BJ (cell line): ENCODE measurements at places on chromosomes 6 and 20. TPM values are rescaled to one million over a fixed set of nuclear protein-coding genes. Genes with fewer than 3 reads are reported as not detected.

GRCh38 chr6:81929828-81930227 is 177.3 kb upstream of the TENT5A start:
- DNase-seq: no peak

DNA sequence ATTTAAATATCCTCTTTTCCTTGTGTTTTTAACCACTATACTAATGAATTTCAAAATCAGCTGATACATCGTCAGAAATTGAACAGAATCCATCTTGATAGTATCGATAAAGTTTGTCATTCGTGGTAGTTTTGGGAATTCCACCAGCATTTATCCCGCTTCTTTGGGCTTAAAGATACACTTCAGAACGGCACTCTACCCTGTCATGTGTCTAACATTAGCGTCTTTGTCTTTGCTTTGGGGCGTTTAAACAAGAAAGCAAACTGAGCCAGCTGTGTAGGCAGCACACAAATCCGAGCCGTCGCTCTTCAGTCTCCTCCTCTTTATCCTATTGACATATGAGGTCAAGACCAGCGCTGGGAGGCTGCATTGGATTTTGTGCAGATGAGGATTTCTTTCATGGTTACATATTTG is 27.5 kb upstream of the NHSL1 start:
- no peak for DNase-seq

DNA sequence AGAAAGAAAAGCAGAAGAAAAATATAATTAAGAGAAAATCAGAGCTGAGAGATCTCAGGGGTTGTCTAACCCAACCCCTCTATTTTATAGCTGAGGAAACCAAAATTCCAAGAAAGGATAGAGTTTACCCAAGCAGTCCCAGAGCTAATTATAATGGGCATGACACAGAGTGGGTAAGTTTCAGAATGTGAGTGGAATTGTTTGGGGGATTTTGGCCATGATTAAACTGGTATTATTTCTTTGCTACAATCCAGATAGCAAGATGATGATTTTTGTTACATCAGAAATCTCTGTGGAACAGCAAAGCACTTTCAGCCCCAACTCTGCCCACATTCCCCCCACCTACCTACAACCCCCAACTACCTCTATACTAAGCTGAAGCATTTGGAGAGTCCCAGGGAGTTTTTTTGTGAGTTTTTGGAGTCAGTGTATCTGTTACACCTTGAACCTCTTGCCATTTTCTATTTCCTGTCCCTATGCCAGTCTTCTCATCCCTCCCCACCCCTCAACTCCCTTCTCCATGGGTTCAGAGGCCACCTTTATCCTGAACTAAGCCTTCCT is 24.7 kb downstream of the POFUT1 start:
- DNase-seq: no peak

- DNase-seq: no peak
Observed at GRCh38 chr20:41242807-41243206, 74.7 kb downstream of the ZHX3 start.

DNA sequence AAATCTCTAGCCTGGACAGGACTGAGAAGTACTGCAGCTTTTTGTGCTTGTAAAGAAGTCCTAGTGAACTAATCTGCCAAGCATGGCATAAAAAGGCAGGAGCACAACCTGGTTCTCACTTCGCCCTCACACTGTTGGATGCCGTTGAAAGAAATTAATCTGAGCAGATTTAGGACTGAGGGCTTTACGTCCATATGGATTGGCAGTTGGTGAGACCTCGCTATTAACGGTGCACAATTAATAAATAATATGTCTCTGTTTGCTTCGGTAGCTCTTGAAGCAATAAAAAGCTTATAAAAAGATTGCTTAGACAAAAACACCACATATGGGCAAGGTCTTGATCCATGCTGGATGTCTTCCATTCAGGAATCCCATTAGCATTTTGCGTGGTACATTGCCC is 185.6 kb upstream of the EPHA7 start:
- DNase-seq: no peak

DNA sequence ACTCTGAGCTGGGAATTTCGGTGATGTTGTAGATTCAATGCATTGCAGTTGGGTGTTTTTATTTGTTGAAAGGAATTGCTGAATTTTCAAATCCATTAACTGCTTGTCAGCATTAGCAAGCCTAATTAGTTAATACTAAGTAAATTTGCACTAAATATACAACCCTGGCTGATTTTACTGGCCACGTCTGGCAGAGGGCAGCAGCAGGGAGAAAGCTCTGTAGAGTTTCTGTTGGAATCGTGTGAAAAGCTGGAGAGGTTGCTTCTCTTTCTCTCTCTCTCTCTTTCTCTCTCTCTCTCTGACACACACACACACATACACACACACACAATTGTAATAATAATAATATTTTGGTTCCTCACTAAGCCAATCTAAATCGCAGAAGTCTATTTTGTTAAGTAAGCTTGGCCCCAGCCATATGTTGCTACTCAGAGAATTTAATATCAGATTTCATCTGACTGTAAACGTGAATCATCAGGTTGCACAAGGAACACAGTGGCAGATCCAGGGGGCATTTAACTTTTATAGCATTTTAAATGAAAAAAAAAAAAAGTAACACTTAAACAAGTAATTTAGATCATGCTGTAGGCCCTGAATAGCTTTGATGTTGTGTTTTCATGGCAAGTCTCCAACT is 289.5 kb downstream of the ESR1 start:
- peak; percentile 63 for DNase-seq

TFAP2A gene
- 12.6 and 14.0 TPM in 2 replicates for polyA plus RNA-seq

ENPP1 gene
- 8.0 and 15.8 TPM in 2 replicates for polyA plus RNA-seq

BCAS4 gene
- 22.6 and 31.6 TPM in 2 replicates for polyA plus RNA-seq

THBD gene
- 0.04 TPM in 2 replicates for polyA plus RNA-seq

PBOV1 gene
- polyA plus RNA-seq: not detected in 2 replicates

MEP1A gene
- polyA plus RNA-seq: not detected in 2 replicates

AIF1 gene
- polyA plus RNA-seq: not detected in 2 replicates

TREML1 gene
- not detected in 2 replicates for polyA plus RNA-seq
